ENCODE measurements at places on chromosomes 12 and 14. TPM values are rescaled to one million over a fixed set of nuclear protein-coding genes. Genes with fewer than 3 reads are reported as not detected.

Gene ZFYVE26
- 13.0 TPM for total RNA-seq

Gene DPPA3
- total RNA-seq, result not detected

Gene ANKRD9
- 49.9 TPM for total RNA-seq

Gene KCNK10
- not detected for total RNA-seq

Gene SLC6A13
- total RNA-seq, result not detected

Gene LTBR
- total RNA-seq, result 121 TPM

Gene UTP20
- 16.0 TPM for total RNA-seq

Gene GLIPR1
- total RNA-seq, result 34.5 TPM

Gene DEPDC4
- 1.7 TPM for total RNA-seq

Gene CABP1
- total RNA-seq, result not detected

Gene FLRT2
- 3.4 TPM for total RNA-seq

Gene B4GALNT3
- total RNA-seq, result 5.5 TPM

Gene ZNF740
- 10.7 TPM for total RNA-seq

Gene FZD10
- 0.43 TPM for total RNA-seq

Gene KCNH3
- not detected for total RNA-seq

Gene TTC8
- total RNA-seq, result 13.4 TPM

Gene RNASE7
- 36.1 TPM for total RNA-seq

Gene WNT1
- not detected for total RNA-seq

Gene TPPP2
- not detected for total RNA-seq

Gene BCL2L2
- total RNA-seq, result 16.8 TPM

Gene ATL1
- total RNA-seq, result 1.1 TPM

Gene PTPN6
- 13.0 TPM for total RNA-seq

Gene KLRC1
- total RNA-seq, result not detected

Gene IAPP
- total RNA-seq, result not detected

Gene PTPN21
- total RNA-seq, result 4.7 TPM

Gene LMO3
- under 0.01 TPM for total RNA-seq

Gene KLRC2
- not detected for total RNA-seq

Gene CCDC88C
- 14.7 TPM for total RNA-seq

Gene ACVRL1
- 1.9 TPM for total RNA-seq

Gene OR11H6
- total RNA-seq, result not detected

Gene PLBD1
- total RNA-seq, result 2.8 TPM

Gene CLEC12A
- total RNA-seq, result not detected

Gene TBX5
- not detected for total RNA-seq

Gene KRT81
- 10.8 TPM for total RNA-seq

Gene GPR84
- not detected for total RNA-seq

Gene GALC
- 10.6 TPM for total RNA-seq

Gene PYGL
- 110 TPM for total RNA-seq

Gene ABCD2
- not detected for total RNA-seq

Gene MORN3
- total RNA-seq, result 0.21 TPM

Gene FAR2
- 0.85 TPM for total RNA-seq

Gene RTL1
- total RNA-seq, result not detected

Gene FAM90A1
- under 0.01 TPM for total RNA-seq

Gene HHIPL1
- 0.21 TPM for total RNA-seq

Gene SLC2A14
- total RNA-seq, result not detected

Gene NKX2-1
- total RNA-seq, result 0.48 TPM

Gene TAS2R7
- not detected for total RNA-seq

Gene LALBA
- not detected for total RNA-seq

Gene MYH6
- not detected for total RNA-seq

Gene ZNF605
- total RNA-seq, result 4.1 TPM

Gene FSCB
- not detected for total RNA-seq

Gene CEBPE
- not detected for total RNA-seq

Gene LRRIQ1
- 0.24 TPM for total RNA-seq

Gene STAT2
- 88.7 TPM for total RNA-seq

Gene TMEM229B
- total RNA-seq, result 0.43 TPM

Gene SPATA7
- total RNA-seq, result 15.3 TPM

Gene LRRC10
- total RNA-seq, result not detected

Gene SLCO1A2
- total RNA-seq, result not detected

Measured in tracheal epithelial cell (primary cell).